Frontal cortex (tissue), 4 donors: ENCODE measurements at places on chromosomes 4 and X. TPM values are rescaled to one million over a fixed set of nuclear protein-coding genes. Genes with fewer than 3 reads are reported as not detected.

DNA sequence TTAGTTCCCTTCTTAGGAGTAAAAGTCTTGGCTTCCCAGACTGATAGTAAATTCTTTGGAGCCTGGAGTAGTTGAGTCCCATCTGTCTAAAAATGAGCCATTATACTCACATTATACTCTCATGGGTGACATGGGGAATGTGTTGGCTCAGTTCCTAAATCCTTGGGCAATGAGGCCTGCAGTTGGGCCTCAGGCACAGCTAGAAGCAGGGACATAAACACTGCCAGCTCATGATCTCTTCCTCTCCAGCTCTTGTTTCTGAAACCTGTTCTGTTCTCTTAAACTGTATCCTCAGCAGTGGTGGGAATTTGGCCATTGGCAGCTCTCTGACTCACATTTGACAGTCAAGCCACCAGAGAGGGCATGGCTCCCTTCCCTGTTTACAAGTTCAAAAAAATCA is 212.5 kb downstream of the SPATA18 start:
- DNase-seq, result no peak

CYLC1 gene
- under 0.01 TPM for total RNA-seq

DNA sequence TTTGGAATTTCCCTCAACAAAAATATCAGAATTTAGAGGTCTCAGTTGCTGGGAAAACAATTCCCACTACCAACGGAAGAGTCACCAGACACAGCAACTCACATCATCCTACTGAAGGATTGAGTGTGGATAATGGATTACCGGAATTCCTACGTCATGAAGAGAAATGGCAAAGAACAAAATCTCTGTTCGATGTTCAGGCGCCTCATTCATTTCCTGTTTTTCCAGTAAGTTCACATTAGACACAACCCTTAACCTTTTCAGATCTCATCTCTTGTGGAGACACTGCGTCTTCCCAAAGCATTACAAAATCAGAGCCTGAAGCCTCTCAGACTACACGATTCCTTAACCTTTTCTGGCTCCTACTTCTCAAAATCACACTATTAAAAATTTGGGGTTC is 58.5 kb upstream of the CPEB2 start:
- DNase-seq, result no peak

SPANXB1 gene
- total RNA-seq, result not detected

- no peak for DNase-seq
Observed at GRCh38 chr4:89784686-89785231, 52.2 kb downstream of the SNCA start.
